ENCODE measurements at places on chromosomes 2 and 18.

GRCh38 chr18:79380816-79381806 lies 14.6 kb upstream of the NFATC1 start:
- DNase-seq: no peak

GRCh38 chr2:205706769-205707381 lies 24.6 kb downstream of the NRP2 start:
- no peak for DNase-seq

GRCh38 chr2:222318712-222319585 lies 20.2 kb upstream of the PAX3 start:
- DNase-seq: no peak

DNA sequence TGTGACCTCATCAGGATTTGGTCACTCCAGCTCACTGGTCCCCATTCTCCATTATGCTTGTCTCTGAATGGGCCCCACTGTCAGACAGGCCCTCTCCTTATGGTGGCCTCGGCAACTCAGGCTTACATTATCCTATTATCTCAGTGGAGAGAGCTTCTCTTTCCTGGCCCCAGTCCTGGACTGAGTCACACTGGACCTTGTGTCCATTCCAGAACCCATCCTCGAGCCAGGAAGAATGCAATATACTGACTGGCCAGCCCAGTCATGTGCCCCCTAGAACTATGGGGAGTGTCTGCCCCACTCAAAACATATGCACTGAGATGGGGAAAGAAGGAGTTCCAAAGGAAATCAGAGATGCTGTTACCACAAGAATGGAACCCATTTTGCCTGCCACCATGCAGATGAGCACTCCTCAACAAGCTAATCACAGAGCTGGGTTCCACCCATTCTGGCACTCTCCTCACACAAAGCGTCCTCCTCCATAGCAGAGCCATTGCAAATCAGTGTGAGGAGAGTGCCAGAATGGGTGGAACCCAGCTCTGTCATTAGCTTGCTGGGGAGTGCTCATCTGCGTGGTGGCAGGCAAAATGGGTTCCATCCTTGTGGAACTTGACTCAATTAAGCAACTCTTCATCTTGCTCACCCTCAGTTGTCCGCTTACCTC lies 71.9 kb downstream of the CHRNA1 start:
- DNase-seq: no peak

DNA sequence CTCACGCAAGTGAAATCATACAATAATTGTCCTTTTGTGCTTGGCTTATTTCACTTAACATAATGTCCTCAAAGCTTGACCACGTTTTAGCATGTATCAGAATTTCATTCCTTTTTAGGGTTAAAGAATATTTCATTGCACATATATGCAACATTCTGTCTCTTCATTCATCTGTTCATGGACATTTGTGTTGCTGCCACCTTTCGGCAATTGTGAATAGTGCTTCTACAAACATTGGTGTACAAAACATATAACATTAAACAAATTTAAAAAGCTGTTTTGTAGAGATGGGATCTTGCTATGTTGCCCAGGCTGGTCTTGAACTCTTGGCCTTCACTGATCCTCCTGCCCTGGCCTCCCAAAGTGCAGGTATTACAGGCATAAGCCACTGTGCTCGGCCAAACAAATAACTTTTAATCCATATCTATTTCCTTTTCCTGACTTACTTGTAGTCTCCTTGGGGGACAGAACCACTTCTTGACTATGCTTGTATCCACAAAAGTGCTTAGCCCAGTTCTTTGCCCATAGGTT lies 209.3 kb downstream of the SLC4A3 start:
- DNase-seq: no peak
